B cell (primary cell): ENCODE measurements at places on chromosomes 12 and 14. TPM values are rescaled to one million over a fixed set of nuclear protein-coding genes. Genes with fewer than 3 reads are reported as not detected.

The POLE gene
- 62.0 and 69.1 TPM in 2 replicates for total RNA-seq

- no peak for DNase-seq
Measured at GRCh38 chr12:46318037-46318436, 49.2 kb upstream of the SLC38A1 start.

GRCh38 chr12:5923043-5923605 is 21.9 kb downstream of the ANO2 start:
- DNase-seq = no peak

The SRRM4 gene
- total RNA-seq = not detected in 2 replicates

The AGAP2 gene
- 27.0 and 27.6 TPM in 2 replicates for total RNA-seq

The KRT7 gene
- not detected in 2 replicates for total RNA-seq
